ENCODE measurements at places on chromosomes 2 and 18.
A peak's percentile ranks its signal among the peaks of the same experiment; 100 is the strongest.

DNA sequence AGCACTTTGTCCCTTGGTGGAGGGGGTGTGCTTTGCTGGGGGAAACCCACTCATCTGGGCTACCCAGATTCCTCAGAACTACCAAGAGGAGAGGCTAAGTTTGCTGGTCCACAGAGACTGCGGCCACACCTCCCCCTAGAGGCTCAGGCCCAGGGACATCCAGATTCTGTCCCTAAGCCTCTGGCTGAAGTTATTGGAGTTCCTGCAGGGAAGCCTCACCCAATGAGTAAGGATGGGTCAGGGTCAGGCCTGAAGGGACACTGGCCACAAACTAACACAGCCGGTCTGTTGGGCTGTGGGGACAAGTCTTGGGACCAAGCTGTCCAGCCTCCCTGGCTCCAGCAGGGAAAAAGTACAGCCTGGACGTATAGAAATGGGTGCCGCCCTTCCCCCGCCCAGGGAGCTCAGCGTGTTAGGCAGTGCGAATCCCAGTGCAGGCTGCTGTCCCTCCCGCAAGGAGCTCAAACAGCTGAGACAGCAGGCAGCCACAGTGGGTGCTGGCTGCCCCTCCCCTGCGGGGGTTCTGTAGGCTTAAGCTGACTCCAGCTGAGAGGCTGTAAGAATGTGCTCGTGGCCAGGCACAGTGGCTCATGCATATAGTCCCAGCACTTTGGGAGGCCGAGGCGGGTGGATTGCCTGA is 86.9 kb upstream of the ARL5A start:
- no peak for DNase-seq

DNA sequence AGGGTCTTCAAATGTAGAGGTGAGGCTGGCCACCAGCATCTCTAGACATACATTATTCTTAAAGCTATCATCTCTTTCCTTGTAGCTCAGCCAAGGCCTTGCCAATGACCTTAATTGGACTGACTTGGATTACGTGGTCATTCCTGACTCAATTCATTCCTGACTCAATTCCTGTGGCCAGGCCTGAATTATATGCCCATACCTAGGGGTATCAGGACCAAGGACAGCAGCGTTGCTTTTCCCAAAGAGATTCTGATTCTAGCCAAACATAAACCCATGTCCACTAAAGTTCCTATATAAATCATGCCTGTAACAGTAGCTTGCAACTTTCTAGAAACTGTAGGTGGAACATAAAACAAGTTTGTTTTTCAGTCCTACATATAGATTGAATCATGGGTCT is 231.7 kb downstream of the ARL6IP6 start:
- no peak for DNase-seq

DNA sequence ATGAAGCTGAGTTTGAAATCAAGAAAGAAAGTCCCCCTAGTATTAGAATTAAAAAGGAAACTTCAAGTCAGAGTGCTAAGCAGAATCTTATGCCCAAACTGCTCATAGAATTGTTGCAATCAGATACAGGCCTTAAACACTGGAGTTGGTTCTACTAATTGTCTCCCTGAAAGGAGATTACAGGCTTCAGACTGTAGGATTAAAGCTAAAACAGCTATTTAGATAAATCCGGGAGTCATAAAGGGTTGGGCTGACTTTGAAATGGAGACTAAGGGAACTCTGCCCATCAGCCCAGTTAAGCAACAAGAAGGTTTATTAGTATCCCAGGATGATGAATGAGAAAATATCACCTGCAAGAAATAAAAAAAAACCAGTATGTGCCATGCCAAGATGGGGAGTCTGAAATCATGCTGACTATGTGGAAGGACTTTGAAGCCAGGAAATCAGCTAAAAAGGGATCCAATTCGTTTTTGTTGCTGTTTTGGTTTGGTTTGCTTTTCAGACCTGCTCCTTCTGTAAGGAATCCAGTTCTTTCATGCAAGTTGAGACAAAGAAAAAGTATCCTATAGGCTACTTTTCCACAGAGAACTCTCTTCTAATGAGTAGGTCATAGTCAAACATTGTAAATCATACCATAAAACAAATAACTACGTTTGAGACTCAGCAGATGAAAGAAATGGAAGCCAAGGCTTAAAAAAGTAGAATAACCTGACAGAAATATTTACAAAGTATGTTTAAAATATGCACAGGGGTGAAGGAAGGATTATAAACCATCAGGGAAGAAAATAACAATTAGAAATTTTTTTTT is 37.6 kb upstream of the MSTN start:
- no peak for DNase-seq

DNA sequence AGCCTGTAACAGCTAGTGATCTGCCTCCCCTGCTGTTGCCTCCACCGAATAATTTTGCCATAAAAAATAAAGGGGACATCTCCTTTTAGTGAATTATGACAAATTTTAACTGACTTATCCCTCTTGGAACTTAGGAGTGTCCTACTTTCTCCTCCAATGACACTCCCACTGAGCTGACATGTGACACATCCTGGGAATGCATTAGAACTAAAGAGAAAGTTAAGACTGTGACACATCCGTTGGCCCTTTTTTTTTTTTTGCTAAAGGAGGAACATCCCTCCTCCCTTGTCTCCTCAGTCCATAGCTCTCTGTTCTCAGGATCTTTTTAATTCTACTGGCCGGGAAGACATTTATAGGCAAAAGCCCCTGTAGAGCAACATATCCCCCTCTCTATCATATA is 268.2 kb downstream of the NRXN1 start:
- DNase-seq: no peak

GRCh38 chr2:88061295-88061694 is 5.7 kb upstream of the KRCC1 start:
- DNase-seq: no peak

GRCh38 chr2:41993435-41993925 is 54.3 kb upstream of the PKDCC start:
- no peak for DNase-seq

DNA sequence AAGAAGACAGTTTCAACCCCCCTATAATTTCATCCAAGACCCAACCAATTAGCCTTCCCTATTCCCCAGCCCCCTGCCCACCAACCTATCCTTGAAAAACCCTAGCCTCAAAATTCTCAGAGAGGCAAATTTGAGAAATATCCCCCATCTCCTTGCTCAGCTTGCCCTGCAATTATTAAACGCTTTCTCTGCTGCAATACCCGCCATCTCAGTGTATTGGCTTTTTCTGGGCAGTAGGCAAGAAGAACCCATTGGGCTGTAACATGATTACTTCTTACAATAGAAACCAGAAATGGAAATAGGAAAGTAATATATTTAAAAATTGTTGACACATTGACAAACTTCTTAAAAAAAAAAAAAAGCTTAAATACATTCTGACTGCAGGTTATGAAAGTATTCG is 140.6 kb upstream of the CCDC150 start:
- DNase-seq: no peak

GRCh38 chr2:110120171-110121051 is 4.8 kb upstream of the MALL start:
- DNase-seq: no peak

DNA sequence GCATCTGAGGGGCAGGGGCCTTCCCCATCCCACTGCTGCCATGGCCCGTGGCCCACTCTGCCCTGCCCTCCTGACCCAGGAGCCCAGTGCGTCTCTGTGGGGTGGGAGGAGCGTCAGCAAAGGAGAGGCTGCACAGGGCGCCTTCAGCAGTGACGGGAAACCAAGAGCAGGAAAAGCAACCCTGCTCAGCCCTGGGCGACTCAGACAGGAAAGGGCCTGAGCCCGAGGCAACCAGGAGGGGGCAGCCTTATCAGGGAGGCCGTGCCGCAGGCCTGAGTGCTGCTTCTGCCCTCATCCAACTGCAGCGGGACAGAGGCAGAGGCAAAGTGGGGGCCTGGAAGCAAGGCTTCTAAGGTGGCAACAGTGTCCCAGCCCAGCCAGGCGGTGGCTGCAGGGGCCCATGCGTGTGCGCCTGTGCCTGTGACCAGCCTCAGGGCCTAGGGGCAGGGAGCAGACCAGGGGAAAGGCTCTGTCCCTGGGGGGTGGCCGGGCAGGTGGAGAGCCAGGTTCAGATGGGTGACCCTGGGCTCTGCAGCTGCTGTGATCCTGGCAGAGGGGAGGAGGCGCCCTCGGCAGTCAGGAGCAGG is 23.3 kb upstream of the ALPI start:
- DNase-seq: no peak

DNA sequence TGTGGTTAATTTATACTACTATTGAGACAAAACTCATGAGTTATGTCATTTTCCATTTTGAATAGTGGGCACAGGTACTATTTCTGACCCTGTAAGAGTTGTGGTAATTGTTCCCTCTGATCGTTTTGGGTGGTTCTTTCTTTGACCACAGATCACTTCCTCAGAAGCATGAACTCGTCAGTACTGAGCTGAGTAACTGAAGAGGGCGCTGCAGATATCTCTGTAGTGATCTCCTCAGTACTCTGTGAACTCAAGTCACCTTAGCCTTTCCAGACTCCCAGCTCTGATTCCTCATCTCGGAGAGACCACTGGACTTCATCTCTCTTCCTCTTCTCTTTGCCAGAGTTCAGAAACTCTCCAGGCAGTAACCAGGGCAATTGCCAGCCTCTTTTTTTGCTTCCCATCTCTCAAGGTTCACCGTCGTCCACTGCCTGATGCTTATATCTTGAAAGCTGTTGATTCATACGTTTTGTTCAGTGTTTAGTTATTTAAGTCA is 9.4 kb upstream of the IL1RL1 start:
- peak; percentile 36 for DNase-seq

DNA sequence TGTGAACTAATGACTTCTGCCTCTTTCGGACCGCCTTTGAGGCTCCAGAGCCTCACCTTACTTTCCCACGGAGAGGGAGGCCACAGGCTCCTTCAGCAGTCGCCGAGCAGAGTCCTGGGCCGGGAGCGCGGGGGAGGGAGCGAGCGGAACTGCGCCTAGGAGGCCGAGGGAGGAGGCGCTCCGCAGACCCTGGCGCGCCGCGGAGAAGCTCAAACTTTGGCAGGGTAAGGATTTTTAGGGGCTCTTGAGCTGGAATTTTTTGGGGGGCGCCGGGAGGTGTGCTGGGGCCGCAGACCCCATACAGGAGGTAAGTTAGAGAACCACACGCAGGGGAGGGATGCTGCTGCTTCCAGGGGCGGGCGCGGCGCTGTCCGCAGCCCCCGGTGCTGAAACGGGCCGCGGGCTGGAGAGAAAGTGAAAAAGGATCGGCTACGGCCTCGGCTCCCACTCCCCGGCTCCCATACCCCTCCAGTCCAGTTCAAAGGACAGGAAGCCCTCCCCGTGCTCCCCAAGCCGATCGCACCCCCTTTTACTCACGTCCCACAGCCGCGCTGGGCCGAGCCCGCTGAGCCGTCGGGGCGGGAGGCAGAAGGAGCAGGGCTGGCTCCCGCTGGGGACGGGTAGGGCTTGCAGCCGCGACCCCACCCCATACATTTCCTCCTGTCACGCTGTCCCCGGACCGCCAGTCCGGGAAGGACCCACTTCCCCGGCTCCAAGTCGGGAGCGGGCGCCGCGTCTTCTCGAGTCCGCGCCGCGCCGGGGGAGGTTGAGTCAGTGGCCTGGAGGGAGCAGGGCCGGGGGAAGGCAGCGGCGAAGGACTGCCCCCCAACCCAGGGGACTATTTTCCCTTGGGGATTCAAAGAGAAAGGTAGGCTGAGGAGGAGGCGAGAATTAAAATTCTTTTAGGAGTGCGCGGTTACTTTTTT is at the start of gene CNGA3:
TSS of gene CNGA3 (plus strand) at position 146 of the 926 bp plus-strand sequence. CDS start 23,520 bp downstream, outside the sequence.
- no peak for DNase-seq

DNA sequence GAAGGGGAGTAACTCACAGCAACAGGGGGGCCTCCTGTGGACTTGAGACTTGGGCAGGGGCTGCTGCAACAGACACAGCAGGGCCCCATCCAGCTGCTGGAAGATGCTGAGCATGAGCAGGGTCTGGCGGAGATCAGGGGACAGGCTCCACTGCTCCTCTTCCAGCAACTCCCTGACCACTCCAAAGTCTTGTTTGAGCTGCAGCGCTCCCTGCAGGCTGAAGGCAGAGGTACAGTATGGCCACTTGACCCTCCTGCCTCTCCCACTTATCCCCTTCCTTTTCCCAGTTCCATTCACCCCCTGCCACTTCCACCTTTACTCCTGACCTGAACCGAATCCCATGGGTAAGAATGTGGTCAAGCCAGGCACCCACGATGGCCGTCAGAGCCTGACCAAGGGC is 2.4 kb upstream of the MRPL53 start:
- DNase-seq: no peak

DNA sequence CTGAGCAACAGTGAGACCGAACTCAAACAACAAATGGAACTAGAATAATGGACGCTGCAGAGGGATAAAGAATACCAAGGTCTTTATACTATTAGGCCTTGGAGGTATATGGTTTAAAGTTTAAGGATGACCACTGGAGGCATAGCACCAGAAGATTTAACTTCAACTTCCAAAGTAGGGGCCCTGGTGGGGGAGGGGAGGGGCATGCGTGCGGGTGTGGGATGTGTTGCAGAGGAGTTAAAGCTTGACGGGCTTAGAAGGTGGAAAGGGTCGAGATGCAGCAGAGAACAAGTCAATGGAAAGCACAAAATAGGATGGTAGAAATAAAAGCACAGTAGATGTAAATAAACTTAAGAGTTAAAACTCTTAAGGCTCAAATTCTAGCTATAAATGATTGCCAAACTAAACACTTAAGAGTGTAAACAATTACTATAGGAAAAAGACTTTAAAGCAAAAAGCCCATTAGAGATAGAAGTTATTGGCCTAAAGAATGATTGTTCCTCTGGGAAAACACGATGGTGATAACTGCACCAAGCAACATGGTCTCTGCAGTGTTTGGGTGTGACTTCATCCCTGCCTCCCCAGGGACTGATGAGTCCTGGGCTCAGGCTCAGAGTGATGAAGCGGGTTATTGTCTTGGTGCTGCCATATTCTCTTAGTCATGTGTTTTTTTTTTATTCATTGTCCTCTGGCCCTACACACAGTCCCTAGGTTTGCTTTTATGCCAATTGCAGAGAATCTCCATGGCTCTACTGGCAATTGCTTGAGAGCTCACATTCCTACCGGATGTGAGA is 13.0 kb downstream of the RRM2 start:
- no peak for DNase-seq

DNA sequence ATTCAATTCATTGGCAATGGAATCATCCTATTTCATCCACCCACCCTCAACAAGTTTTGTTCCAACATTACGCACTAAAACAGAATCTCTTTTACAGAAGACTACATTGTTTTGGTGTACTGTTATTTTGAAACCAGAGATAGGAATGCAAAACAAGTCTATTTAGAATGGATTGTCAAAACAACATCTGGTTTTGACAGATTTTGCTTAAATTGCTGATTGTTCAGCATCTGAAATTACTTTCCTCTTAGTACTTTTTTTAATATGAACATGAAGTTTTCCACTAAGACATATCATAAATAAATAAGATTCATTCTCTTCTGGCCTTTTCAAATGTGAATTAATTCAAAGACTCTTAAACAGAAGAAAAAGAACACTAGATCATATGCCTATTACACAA is 323.9 kb upstream of the TFPI start:
- no peak for DNase-seq
